ENCODE measurements at places on chromosomes 5 and 9. TPM values are rescaled to one million over a fixed set of nuclear protein-coding genes. Genes with fewer than 3 reads are reported as not detected.

The STING1 gene
- total RNA-seq: 75.0 TPM

The BTNL3 gene
- total RNA-seq: not detected

The KIF12 gene
- total RNA-seq: not detected

The IFNA17 gene
- total RNA-seq: not detected

The ARSI gene
- total RNA-seq: 4.2 TPM

The PKN3 gene
- total RNA-seq: 2.1 TPM

The FBXL7 gene
- total RNA-seq: 8.7 TPM

The GHR gene
- 1.5 TPM for total RNA-seq

The C6 gene
- not detected for total RNA-seq

The PCDHGA6 gene
- total RNA-seq: 5.4 TPM

The FAM151B gene
- 3.4 TPM for total RNA-seq

The LCN15 gene
- not detected for total RNA-seq

The C5 gene
- total RNA-seq: 2.4 TPM

The DAPK1 gene
- 1.9 TPM for total RNA-seq

The SLC2A6 gene
- total RNA-seq: 10.1 TPM

The CDKN2B gene
- 10.6 TPM for total RNA-seq

The TEX48 gene
- not detected for total RNA-seq

The TENT4A gene
- total RNA-seq: 17.6 TPM

The SLC45A2 gene
- not detected for total RNA-seq

The SLC25A25 gene
- 17.6 TPM for total RNA-seq

The MLLT3 gene
- total RNA-seq: 12.1 TPM

The ATG10 gene
- total RNA-seq: 1.8 TPM

The IL13 gene
- not detected for total RNA-seq

The WDR38 gene
- total RNA-seq: not detected

The MYMK gene
- not detected for total RNA-seq

The STPG3 gene
- not detected for total RNA-seq

The EQTN gene
- not detected for total RNA-seq

The CCL27 gene
- total RNA-seq: not detected

The LRRC19 gene
- not detected for total RNA-seq

The SLC25A48 gene
- total RNA-seq: not detected

The SPATA31C1 gene
- total RNA-seq: not detected

The TTC23L gene
- total RNA-seq: not detected

The BTNL9 gene
- total RNA-seq: not detected

The PCDHGB7 gene
- total RNA-seq: 14.8 TPM

The CBY3 gene
- total RNA-seq: not detected

The OSMR gene
- 70.8 TPM for total RNA-seq

The TAF11L7 gene
- total RNA-seq: not detected

The P4HA2 gene
- total RNA-seq: 337 TPM

The NSD1 gene
- total RNA-seq: 29.7 TPM

The TMEFF1 gene
- 0.43 TPM for total RNA-seq

The PCDHGA5 gene
- total RNA-seq: 0.86 TPM

The SH3TC2 gene
- total RNA-seq: 1.1 TPM

The CDC26 gene
- 15.9 TPM for total RNA-seq

The ZBED3 gene
- total RNA-seq: 0.54 TPM

The LTC4S gene
- total RNA-seq: 3.7 TPM

The CCT5 gene
- 392 TPM for total RNA-seq

The LCN6 gene
- not detected for total RNA-seq

The IRX1 gene
- total RNA-seq: 25.9 TPM

The C9orf153 gene
- total RNA-seq: not detected

The FANCC gene
- total RNA-seq: 5.0 TPM

The CD14 gene
- total RNA-seq: 6.1 TPM

The CARD9 gene
- total RNA-seq: not detected

The LHX6 gene
- not detected for total RNA-seq

The EIF4E1B gene
- total RNA-seq: not detected
